ENCODE measurements at places on chromosomes 2 and 18.

- no peak for DNase-seq
These were observed 128.6 kb downstream of the BIRC6 start for GRCh38 chr2:32485399-32485798.

GRCh38 chr2:196260546-196260945 is 89.2 kb upstream of the STK17B start:
- no peak for DNase-seq

- DNase-seq: no peak
These were observed 19.3 kb upstream of the ODC1 start for GRCh38 chr2:10467401-10467800.

- no peak for DNase-seq
These were observed 91.2 kb downstream of the GLI2 start for GRCh38 chr2:120826716-120827410.

All from activated naive CD4-positive, alpha-beta T cell treated with anti-CD3 and anti-CD28 coated beads, Interleukin-2, amount 10 ng/mL, durations not matched to agents 7 days and 5 days (primary cell).